Activated CD4-positive, CD25-positive, alpha-beta regulatory T cell treated with anti-CD3 and anti-CD28 coated beads, Interleukin-2, amount 50 U/mL, for 16 hours (primary cell): ENCODE measurements at places on chromosomes 7 and 10.

DNA sequence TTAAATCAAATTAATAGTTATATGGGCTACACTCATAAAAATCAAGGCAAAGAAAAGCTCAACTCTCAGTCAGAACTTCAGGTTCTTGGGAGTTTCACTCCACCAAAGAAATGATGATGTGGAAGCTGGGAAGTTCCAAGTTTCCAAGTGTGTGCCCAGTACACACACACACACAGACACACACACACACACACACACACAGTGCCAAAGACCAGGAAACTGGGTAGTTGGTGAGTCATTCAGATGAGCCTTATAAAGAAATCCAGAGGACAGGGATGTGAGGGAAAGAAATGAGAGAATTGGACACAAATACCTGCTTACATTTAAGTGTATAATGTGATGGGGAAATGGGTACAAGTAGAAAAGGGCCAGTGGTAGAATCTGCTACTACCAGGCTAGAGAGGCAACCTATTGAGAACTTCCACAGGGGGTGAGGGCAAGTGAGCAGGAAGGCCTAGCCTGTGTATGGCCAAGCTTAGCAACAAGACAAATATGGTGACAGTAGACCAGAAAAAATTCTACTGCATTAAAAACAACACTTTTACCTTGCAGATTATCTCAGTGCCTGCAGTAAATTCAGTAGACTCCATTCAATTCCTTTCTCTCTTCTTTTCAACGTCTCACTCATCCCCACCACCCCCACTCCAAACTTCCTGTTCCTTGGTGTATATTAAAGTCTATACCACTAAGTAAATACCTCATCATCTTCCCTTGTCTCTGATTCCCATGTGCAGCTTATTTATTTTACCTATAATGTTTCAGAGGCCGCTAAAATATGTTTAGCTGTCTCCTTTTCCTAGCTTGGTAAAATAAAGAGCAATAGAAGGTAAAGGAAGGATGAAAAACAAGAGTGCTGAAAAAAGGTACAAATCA, 95.0 kb downstream of the CABCOCO1 start:
- DNase-seq = no peak

DNA sequence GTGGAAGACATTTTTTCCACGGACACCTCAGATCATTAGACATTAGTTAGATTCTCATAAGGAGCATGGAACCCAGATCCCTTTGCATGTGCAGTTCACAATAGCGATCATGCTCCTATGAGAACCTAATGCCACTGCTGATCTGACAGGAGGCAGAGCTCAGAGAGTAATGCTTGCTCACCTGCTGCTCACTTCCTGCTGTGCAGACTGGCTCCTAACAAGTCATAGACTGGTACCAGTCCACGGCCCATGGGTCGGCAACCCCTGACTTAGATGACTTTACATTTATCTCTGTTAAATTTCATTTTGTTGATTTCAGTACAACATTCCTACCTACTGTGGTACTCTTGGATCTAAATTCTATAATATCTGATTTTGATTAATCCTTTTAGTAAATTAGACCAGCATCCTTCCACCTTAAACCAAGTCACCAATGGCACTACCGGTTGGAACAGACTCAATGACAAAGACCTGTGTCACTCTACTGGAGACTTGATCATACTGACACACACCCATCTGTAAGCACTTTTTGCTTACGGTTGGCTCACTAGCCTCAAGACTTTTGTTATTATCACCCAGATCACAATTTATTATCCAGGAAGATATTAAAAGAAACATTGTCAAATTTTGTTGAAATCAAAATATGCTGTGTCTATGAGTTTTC, 8.0 kb upstream of the CCDC71L start:
- DNase-seq = no peak

DNA sequence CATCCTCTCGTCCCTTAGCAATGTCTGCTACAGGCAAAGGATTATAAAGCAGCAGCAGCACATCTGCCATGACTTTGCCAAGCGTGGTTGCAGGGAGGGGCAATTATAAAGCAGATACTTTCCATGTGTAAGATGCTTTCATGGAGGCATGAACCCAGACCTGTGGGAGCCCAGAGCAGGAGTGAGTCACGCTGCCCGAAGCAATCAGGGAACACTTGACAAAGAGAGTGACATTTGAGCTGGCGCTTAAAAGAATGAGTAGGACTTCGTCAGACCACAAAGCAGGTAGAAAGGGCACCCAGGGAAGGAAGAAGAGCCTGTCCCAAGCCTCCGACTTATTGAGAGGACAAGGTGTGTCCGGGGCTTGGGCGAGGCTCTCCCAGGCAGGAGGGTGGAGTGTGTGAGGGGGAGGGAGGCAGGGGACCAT, 147.2 kb downstream of the MYOF start:
- DNase-seq = no peak

- DNase-seq = no peak
These were observed 76.2 kb upstream of the KIAA1217 start for GRCh38 chr10:24132741-24133140.

- DNase-seq = no peak
These were observed at the start of gene CDK6 for GRCh38 chr7:92836489-92836999. Gene CDK6 (minus strand): TSS chr7:92836573. CDS start chr7:92833323, 3,250 bp downstream.

DNA sequence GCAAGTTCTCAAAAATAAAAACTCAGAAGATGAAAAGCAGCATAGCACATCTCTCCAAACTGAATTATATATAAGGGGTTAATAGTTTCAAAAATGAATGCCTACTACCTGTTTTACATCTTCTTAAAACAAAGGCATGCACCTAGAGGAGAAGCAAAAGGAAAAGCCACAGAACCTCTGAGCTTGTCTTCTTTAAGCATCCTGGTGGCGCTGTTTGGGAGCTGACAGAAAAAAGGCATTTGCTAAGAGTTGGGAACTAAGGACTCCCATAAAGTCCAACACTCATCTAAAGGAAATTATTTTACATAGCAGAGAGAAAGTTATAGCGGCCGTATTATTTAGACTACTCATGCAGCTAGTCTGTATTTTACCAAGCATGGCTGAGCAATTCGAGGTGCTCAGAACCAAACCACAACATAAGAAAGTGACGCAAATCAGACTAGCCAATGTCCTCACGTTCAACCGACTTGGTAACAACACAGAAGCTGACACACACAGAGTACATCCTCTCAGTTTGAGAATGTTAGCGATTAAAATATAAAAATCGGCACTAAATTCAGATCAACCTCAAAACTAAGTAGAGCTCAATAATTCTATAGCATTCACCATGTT, 38.8 kb downstream of the PTN start:
- no peak for DNase-seq

GRCh38 chr7:45576249-45576929, 2.2 kb downstream of the ADCY1 start:
- no peak for DNase-seq
